SK-N-MC (cell line): ENCODE measurements at places on chromosomes 4 and X.

DNA sequence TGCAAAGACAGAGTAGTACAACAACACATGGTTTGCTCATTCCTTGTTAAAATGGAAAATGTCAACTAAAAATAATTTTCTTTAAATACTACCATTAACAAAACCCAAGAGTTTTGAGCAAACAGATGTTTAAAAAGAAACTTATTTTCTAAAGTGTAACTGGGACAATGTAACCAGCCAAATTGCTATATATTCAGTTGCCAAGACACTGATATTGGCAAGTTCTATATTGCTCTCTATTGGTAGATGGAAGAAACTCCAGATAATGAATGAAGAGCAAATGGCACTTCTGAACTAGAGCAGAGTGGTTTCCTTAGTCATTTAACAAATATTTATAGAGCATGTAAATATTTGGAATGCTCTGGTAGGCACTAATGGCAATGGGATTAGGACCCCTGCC is 966.2 kb downstream of the RPA4 start:
- no peak for DNase-seq

DNA sequence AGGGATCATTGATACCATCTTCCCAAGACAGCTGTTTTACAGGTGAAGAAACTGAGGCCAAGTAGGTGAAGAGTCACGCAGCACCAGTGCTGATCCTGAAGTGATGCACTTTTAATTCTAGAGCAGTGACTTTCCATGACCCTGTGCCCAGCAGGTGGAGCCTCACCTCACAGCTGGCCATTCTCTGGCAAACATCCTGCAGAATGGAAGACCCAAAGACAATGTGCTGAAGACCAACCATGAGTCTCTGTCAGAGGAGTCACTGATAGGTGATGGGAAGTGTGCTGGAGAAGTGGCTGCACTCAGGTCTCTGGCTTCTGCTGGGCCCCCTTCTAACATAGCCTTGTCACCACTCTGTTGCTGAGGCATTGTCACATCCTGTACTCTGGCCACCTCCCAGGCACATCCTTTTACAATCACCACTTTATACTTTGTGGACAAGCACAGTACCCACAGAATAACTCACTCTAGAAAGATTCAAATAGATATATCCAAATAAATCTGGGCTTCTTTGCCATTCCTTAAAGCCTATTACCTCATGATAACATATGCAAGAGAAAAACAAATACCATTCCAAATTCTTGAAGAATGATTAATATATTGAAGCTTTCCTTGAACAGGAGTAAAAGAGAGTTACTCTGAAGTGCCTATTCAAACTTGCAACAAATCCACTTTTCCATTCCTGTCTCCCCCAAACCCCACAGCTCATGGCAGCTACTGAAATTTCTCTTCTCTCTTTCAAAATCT is 64.1 kb upstream of the SCOC start:
- no peak for DNase-seq

- no peak for DNase-seq
Observed at GRCh38 chrX:34072906-34073305, 59.2 kb downstream of the FAM47A start.

DNA sequence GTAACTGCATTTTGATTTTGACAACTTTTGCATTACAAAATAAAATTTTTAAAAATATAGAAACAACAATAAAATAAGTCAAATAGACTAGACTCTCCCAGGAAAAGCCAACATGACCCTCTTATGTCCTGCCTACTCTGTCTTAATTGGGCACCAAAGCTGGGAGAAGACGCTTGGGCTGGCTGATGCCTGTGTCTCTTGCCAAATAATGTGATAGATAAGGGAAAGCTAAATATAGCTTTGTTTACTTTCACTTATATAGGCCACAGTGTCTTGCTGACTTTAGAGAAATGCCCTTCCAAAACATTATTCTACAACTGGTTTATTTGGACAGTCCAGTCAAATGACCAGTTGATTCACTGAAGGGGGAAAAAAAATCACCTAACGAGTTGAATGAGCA is 54.2 kb downstream of the FMR1NB start:
- DNase-seq, result no peak

- no peak for DNase-seq
Observed at GRCh38 chrX:68571610-68572311, 72.9 kb downstream of the YIPF6 start.

DNA sequence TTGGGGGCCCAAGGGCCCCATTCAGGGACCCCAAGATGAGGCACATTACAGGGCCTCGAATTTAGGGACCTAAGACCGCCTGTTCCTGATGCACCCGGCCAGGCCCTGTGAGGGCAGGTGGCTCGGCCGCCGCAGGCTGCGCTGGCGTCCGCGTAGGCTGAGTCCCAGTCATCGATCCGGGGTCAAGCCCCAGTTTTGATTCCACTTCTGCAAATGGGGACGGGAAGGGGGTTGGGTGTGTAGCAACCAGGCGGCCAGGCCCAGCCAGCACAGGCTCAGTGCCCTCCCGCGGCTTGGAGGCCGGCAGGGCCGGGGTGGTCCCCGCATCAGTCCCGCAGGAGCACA is 327 bp downstream of the PNPLA4 start:
- no peak for DNase-seq

DNA sequence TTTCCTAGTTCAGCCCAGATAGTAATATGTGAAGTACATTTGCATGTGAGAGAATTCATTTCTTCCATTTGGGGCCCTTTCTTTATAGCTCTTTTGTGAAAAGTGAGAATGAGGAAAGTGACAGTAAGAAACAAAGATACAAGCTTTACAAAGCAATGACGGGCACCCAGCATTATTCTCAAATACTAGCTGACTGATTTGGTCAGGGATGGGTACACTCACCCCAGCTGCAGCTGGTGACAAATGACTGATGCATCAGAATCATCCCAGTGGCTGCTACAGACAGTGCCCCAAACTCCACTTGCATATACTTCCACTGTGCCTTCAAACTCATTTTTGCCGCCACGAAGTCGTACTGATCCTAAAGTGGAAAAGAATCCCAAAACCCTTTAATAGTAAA is 14.8 kb downstream of the PRSS12 start:
- DNase-seq, result no peak
